ENCODE measurements at places on chromosomes 2 and 18. TPM values are rescaled to one million over a fixed set of nuclear protein-coding genes. Genes with fewer than 3 reads are reported as not detected.

Gene GALNT14
- 3.4 TPM for polyA plus RNA-seq

Gene REG3G
- 0.24 TPM for polyA plus RNA-seq

Gene TBC1D8
- 10.1 TPM for polyA plus RNA-seq

Gene STPG4
- not detected for polyA plus RNA-seq

Gene NT5C1B
- not detected for polyA plus RNA-seq

Gene LYPD1
- polyA plus RNA-seq, result 0.36 TPM

Gene HNMT
- 38.4 TPM for polyA plus RNA-seq

Gene ABCB11
- polyA plus RNA-seq, result 0.03 TPM

Gene CGREF1
- polyA plus RNA-seq, result 0.61 TPM

Gene ADAM23
- polyA plus RNA-seq, result 0.32 TPM

Gene COX5B
- polyA plus RNA-seq, result 300 TPM

Gene XIRP2
- polyA plus RNA-seq, result 0.21 TPM

Gene KYNU
- polyA plus RNA-seq, result 11.1 TPM
